ENCODE measurements at places on chromosomes 11 and 22. TPM values are rescaled to one million over a fixed set of nuclear protein-coding genes. Genes with fewer than 3 reads are reported as not detected.

DNA sequence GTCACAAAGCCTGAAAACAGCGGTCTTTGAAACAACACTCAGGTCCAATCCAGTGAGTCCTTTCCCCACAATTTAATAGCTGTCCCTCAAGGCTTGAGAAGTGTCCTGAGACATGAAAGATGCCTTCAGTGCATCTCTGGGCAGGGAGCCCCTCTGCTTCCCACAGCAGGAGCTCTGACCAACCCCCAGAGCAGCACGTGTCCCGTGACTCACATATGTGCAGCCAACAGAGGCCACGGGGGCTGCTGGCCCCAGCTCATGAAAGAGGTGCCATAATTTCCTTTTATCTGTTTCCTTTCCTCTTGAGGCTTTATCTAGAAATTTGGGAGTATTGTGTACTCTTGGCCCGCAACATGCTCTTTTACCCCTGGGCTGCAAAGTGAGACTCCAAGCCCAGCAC is 33.2 kb upstream of the LMO1 start:
- no peak for DNase-seq

The OR5D13 gene
- not detected for total RNA-seq

- DNase-seq: no peak
Measured at GRCh38 chr11:82080160-82080559, 653.5 kb downstream of the FAM181B start.

The DDI1 gene
- total RNA-seq: not detected

GRCh38 chr22:44026630-44027511 is 2.8 kb downstream of the PARVB start:
- peak; percentile 82 for DNase-seq

DNA sequence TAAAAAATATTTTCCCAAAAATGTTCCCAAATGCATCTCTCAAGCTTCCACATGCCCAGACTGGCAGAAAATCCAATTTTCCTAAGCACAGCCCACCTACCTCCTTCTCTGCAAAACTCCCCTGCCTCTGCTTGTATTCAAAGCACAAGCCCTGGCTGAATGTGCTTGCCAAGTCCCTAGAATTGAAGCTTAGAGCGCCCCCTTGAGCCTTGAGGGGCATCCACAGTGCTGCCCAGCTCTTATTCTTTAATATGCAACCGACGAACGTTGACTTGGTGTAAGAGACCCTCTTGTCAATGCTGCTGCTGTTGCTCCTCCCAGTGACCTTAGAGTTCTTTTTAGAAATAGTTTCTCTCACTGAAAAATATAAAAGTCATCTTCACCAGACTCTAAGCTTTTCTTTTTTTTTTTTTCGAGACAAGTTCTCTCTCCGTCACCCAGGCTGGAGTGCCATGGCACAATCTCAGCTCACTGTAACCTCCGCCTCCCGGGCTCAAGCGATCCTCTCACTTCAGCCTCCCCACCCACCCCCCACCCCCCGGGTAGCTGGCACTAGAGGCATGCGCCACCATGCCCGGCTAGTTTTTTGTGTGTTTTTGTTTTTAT is 63.5 kb upstream of the CAPRIN1 start:
- peak; percentile 65 for DNase-seq

DNA sequence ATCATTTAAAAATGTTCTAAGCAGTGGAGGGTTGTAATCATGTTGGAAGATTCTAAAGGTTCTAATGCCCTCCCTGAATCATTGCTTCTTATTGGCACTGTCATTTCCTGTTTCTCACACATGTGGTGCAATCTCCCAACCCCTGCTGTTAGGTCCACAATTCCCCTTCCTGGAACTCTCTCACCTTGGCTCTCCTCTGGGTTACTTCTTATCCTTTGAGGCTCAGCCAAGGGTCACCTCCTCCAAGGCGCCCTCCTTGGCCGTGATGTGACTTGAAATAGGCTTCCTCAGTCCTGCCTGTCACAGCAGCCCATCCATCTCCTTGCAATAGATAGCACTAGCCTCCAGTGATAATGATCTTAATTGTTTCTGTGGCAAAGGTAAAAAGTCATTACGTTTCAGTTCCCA is 149.8 kb downstream of the TTC17 start:
- DNase-seq: no peak

DNA sequence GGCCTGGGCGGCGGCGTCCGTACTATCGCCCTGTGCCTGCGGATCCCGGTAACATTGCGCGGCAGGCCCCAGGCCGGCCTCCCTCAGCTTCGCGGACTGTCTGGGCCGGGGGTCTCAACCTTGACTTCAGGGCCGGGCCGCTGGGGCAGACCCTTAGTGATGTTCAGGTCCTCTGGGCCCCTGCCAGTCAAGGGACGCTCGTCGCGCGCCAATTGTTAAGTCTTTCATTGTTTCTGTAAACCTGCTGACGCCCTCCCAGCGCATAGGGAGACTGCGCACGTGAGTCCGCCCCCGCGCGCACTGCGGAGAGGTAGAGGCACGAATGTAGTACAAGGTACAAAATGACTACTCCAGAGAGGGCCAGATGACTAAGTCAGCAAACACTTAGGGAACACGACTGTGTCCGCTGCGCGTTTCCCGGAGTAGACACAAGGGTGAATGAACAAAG is 451 bp upstream of the HDHD5 start:
- DNase-seq: peak; percentile 54

GRCh38 chr22:28736301-28737155 is 5.1 kb downstream of the CHEK2 start:
- DNase-seq: no peak

- DNase-seq: peak; percentile 59
Measured at GRCh38 chr11:67118181-67118766, 789 bp upstream of the KDM2A start.

The CRYBB2 gene
- total RNA-seq: not detected

DNA sequence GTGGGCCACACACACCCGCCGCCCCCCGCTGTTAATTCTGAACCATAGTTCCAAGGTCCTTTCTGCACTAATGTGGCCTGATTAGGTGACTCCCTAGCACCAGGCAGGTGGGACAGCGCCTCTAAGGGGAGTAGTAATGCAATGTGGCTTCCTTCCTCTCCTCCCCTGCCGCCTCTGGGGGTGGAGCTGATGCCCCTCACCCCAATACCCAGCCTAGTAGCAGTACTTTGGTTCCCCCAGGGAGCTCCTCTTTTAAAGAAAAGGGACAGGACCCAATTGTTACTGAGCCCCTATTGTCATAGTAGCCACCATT is 14.4 kb downstream of the RTN4RL2 start:
- DNase-seq: no peak

DNA sequence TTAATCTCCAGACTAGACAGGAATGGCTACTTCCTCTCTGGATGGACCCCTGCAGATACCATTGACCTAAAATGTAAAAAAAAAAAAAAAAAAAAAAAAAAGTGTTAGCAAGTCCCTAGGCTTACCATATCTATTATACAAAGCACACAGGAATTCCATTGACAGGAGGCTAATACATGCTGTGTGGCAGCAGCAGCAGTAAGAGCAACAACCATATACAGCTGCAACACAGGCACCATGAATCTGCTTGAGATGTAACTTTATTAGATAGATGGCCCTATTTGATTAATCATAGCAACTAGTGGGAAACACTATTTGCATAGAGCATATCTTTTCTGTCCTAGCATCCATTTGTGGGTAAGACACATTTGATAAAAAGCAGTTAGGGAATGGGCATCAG is 1447.1 kb downstream of the FAM181B start:
- no peak for DNase-seq

DNA sequence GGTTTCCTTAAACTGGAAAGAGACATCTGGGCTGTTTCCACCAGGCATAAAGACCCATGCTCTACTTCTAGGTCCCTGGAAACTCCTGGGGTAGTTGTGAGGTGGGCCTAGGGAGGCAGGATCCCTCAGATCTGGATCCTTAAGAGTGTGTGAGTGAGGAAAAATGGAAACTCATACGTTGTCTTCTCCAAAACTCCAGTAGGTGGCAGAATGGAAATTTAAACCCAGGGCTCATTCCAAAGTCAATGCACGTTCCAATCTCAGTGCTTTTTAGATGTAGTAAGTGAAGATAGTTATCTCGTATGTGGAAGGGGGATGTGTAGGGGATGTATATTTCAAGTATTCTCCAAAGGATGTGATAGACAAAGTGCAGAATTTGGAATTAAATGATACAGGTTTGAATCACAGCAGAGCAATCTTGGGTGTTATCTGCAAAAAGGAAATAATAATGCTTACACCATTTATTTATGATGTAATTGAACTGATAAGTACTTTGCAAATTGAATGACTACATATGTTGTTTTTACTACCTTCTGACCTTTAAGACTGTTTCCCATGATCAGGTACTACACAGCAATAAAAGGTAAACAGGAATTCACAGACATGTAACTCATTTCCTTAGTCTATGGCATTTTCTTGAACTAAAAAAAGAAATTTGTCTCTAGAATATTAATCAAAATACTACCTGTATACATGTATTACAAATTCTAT is 13.1 kb upstream of the MMP1 start:
- no peak for DNase-seq

DNA sequence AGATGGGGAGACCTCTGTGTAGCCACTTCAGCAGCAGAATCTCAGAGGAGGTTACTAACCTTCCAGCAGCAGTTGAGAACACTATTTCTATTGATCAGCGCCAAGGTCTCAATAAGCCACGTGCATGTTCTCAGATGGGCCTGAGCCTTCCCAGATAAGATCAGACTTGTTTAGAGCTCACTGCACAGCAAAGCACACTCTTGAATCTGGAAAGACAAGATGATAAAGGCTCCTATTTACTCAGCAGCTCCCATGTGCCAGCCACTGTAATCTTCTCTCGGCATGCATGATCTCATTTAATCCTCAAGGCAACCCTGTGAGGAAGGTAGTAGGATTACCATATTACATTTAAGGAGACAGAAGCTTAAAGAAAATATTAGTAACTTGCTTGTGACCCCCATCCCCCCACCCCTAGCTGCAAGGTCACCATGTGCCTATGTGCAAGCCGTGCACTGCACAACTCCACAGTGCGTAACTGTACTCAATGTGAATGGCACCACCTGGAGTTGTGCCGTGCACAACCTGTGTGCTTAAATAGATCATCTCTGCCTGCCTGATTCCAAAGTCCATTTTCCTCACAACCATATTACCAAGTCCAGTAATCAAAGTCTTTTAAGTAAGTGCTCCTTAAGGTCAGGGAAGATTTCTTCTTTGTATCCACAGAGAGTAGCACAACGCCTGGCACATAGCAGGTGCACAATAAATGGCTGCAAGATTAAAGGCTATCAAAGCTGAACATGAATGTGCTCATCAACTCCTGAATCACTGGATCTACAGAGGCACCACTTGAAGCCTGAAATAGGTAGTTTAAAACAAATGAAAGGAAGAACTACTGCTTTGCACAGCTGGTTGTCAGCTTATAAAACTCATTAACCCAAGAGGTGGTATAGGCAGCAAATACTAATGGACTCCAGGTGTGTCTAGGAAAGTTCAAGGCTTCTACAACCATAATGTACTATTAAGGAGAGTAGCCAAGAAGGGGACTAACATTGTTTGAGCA is 293.8 kb downstream of the BUD13 start:
- no peak for DNase-seq

DNA sequence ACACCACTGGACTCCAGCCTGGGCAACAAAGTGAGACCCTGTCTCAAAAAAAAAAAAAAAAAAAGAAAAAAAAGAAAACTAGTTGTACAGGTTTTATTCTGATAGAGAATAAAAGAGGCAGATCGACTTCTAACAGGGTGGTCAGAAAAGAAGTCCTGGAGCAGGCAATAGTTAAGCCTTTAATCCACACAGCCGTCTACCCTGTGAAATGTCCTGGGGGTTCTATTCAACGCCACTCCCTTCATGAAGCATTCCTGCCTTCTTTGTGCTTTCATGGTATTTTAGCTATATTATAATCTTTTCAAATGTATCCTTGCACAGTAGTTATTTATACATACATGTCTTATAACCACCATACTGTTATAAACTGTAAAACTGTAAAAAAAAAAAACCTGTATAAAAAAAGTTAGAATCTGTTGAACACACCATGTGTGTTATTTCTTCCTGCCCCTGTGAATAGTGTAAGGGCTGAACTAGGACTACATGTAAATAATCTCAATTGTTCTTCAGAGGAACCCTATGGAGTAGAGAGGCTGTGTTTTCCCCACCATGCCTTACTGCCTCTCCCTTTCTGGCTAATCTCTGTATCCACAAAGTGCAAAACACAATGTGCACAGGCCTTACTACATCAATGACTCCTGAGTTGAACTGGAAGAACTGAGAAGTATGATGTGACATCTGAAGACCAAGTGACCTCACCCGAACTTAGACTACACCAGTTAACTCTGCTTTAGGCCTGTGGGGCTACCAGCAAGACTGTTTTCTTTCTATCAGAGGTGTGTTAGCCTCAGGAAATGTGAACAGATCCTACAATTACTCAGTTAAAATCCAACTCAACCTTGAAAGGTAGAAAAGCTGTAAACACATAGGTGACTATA is 25.3 kb downstream of the PRCP start:
- DNase-seq: no peak

- DNase-seq: no peak
Measured at GRCh38 chr11:34182921-34183685, 77.7 kb downstream of the NAT10 start.

The TMEM191C gene
- total RNA-seq: 0.48 TPM

The MRPL23 gene
- total RNA-seq: 99.8 TPM

The CDHR5 gene
- total RNA-seq: not detected

The CHST1 gene
- not detected for total RNA-seq

The SLC15A3 gene
- 1.0 TPM for total RNA-seq

- no peak for DNase-seq
Measured at GRCh38 chr11:132840660-132841059, 691.6 kb downstream of the OPCML start.

GRCh38 chr11:98587884-98588283 is 432.9 kb upstream of the CNTN5 start:
- no peak for DNase-seq

GRCh38 chr22:47280301-47280700 is 517.9 kb downstream of the TBC1D22A start:
- DNase-seq: no peak

The GNG3 gene
- total RNA-seq: not detected

- DNase-seq: no peak
Measured at GRCh38 chr11:96167787-96168186, 175.2 kb downstream of the MAML2 start.

DNA sequence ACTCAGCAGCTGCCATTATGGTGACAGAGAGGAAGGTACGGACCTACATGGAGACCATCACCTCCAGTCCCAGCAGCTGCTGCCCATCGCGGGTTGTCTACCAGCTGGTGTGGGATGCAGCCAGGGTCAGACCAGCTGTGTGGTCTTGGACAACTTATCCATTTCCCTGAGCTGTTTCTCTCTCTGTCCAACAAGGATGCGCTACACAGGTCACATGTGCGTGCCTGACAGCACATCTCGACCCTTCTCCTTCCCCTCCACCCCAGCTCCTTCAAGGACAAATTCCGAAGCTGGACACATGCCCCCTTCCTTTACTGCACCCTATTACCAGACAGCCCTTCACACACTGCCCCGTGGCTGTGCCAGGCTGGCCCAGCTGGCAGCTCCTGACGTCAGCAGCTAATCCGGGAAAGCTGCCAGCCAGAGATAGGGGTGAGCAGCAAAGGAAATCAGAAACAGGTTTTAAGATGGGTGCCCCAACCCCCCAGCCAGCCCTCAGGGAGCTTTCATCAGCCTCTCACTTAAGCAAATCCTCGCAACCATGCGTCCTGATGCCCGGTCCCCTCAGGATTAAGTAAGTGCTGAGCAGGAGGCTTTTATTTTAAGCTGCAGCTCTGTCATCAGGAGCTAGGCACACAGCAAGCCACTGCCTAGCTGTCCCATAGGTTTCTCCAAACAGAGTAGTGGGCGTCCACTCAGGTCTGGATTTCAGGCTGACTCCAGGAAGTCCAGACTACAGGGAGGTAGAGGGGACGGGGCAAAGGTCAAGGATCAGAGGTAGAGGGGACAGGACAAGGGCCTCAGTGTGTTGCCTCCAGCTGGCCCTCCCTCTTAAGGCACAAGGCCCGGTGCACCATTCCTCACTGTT is 20.3 kb downstream of the TEF start:
- DNase-seq: no peak

GRCh38 chr22:38304526-38304925 is 12.7 kb downstream of the CSNK1E start:
- DNase-seq: no peak

Data from activated CD4-positive, alpha-beta memory T cell treated with anti-CD3 and anti-CD28 coated beads, Interleukin-2, amount 10 ng/mL, durations not matched to agents 7 days and 5 days (primary cell).